ENCODE measurements at places on chromosomes 3 and 15.

GRCh38 chr15:39530480-39531342 is 50.2 kb upstream of the THBS1 start:
- DNase-seq = no peak

GRCh38 chr3:102466001-102466400 is 31.2 kb downstream of the ZPLD1 start:
- no peak for DNase-seq

DNA sequence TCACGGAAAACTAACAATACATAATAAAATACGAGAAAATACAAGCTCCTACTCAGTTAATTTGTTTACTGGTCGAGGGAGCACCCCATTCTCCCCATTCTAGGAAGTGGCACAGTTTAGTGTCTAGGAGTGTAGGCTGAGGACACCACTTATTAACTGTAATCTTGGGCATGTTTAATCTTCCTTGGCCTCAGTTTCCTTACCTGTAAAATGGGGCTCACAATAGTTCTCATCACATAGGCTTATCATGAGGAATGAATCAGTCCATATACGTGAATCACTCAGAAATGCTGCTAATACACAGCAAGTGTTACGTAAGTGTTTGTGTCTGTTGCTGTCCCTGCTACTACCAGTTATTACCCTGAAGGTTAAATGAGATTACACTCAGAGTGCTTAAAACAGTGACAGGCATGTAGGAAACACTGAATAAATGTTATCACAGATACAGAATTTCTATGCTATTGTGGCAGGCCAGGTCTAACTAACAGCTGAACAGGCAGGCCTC is 210.2 kb downstream of the OSBPL10 start:
- DNase-seq = no peak

DNA sequence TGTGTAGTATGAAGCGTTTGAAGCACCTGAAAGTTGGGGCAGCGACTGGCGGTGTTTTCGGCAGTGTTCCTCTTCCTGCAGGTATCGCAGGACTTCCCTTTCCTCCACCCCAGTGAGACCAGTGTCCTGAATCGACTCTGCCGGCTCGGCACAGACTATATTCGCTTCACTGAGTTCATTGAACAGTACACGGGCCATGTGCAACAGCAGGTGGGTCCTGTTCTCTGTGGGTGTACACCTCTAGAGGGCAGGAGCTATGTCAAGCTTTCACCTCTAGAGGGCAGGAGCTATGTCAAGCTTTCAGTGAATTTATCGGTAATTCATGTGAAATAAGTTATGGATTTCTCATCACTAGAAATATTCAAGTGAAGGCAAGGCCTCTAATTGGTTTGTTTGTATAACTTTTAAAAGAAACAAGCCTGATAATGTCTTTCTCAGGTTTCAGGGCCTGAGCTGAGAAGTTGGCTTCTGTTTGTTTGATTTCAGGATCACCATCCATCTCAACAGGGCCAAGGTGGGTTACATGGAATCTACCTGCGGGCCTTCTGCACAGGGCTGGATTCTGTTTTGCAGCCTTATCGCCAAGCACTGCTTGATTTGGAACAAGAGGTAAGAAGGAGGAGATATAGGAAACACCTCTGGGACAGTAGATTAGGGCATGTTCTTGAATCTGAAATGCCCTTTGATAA is 5.3 kb downstream of the TUBGCP4 start:
- DNase-seq = no peak

DNA sequence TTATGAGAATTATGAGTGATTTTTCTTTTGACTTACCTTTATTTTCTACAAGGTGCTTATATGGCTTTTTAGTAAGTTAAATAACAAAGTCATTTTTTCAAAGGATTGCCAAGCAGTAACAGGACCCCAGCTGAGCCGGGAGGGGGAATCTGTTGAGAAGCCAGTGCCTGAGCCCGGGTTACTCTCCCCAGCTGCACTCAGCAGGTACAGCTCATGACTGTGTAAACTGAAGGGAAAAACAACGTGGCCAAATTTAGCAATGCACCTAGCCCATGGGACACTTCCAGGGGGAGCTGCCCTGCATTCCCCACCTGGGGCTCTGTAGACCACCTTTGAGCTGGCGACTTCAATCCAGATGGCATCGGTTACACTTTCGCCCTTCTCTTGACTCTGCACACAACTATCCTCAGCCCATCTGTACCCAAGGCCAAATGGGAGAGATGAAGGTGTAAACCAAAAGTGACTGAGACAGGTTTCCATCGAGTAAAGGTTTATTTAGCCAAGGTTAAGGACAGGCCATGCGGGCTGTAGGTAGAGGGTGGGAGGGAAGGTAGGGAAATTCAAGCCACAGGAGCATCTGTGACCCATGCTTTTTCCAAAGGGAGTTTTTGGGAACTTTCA is 18.2 kb upstream of the HCN4 start:
- no peak for DNase-seq

DNA sequence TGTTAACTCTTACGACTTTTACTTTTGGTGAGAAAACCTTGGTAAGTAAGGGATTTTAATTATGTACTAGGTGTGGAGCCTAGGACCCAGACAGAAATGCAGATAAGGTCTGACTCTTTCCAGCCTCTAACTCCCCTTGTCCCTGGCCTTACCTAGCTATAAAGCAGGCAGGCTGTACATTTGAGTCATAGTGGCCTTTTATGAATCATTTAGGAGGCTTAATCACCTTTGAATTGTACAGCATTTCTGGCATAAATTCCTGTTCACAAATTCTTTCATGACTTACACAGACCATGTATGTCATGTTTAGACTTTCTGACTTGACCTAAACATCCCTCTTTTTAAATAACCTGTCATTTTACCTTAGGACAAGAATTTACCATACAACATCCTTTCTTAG is 47.4 kb downstream of the CHCHD4 start:
- DNase-seq = no peak
